ENCODE measurements at places on chromosomes 6 and 20.

- no peak for DNase-seq
Observed at GRCh38 chr6:40341726-40342125, 245.4 kb downstream of the LRFN2 start.

DNA sequence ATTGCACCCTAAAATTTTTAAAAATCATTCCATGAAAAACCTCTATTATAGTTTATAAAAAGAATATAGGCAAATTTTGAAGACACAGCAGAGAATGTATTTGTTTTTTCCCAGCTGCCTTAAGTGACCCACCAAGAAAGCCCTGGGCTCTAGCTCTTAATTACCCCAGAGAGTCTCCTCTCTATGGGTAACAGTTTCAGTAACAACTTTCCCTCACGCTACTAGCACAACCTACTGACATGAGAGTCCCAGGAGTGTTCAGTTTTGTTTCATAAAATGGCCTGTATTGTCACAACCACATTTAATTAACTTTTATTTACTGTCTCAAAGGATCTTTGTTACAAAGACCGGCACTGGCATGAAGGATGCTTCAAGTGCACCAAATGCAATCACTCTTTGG is 41.5 kb downstream of the FHL5 start:
- no peak for DNase-seq

DNA sequence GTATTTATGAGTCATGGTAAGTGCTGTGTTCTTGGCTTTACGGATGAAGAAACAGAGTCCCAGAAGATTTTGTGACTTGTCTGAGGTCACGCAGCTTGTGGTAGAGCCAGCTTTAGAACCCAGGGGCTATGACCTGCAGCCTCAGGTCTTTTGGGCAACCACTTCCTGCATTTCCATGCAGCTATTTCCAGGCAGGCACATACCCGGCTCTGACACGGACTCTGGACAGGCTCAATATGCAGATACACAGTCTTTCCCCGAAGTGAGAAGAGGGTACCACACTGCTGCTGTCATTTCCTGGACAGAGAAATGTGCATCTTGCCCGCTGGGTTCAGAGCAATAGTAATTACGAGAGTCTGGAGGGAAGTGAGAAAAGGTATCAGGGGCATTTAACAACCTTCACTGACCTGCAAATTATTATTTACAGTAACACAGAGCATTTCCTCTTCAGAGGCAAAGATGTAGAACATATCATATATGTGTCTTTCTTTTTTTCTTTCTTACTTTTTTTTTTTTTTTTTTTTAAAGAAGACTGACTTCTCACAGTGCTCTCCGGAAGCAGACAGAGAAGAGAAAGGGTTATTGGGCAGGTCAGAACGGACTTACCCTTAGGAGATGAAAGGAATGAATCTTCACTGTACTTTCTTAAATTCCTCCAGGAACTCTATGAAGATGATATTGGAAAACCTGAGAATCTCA is 185.1 kb downstream of the CLIC5 start:
- peak; percentile 18 for DNase-seq

DNA sequence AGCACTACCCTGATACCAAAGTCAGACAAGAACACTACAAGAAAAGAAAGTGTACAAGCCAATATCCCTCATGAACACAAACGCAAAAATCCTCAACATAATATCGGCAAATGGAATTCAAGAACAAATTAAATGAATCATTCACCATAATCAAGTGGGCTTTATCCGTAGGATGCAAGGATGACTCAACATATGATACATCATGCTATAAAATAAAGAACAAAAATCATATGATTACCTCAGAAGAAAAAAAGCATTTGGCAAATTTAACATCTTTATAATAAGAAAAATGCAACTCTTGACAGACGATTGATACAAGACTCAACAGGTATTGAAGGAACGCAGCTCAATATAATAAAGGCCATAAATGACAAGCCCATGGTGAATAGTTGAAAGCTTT is 843.9 kb downstream of the FRK start:
- DNase-seq = no peak

DNA sequence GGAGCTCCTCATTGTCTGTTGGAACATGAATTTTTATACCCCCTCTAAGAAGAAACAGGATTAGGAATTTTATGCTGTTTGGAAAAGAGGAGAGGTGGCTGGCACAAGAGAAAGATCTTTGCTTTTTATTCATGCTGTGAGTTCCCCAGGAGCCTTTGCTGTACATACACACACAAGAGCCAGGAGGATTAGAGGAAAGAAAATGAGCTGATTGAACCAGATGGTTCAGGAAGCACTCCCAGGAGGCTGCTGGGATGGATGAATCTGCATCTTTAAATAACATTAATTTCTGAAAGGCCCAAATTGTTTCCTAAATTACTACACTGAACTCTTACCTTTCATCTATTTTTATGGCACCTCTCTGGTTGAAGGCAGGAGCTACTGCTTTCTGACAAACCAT is 20.1 kb upstream of the TCP11 start:
- no peak for DNase-seq

- DNase-seq = peak; percentile 47
Observed at GRCh38 chr6:26363882-26364701, 906 bp upstream of the BTN3A2 start.

DNA sequence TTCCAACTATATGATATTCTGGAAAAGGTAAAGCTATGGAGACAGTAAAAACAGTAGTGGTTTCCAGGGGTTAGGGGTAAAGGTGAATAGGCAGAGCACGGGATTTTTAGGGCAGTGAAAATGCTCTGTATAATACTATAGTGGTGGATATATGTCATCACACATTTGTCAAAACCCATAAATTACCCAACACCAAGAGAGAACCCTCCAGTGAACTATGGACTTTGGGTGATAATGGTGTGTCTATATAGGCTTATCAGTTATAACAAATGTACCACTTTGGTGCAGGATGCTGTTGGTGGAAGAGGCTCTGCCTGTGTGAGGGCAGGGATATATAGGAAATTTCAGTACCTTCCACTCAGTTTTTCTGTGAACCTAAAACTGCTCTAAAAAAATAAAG is 149.9 kb downstream of the GPX5 start:
- DNase-seq = no peak

DNA sequence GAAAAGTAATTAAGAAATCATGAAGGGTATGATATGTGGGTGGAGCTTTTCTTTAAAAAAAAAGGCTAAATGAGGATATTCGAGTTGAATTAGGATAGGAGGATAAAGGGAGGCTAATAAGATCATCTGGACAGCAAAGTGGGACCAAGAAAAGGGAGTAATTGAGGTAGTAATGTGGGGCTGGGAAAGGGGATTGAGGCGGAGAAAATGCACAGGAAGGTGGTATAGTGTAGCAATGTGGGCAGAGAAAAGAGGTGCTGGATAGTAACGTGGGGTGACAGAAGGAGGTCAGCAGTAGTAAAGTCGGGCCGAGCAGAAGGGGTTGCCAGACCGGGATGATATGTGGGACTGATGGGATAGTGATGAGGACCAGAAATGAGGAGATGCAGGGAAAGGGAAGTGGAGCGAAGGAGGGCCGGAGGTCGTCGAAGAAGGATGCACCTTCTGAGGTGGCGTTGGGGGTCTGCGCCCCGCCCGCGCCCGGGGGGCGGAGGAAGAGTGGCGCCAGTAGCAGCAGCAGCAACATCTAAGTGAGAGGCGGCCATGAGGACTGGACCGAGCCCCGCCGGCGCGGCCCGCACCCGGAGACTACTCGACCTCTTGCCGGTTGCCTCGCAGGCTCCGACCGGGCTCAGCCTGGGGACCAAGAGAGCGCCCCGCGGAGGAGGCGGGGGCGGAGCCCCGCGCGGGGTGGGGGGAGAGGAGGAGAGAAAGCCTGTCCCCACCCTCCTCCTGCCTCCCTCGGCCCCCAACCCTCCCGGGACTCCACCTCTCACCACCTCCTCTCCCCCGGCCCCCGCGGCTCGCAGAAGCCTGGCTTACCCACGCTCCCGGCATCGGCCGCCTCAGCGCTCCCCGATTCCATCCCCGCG is 887 bp downstream of the GABBR1 start:
- peak; percentile 71 for DNase-seq

GRCh38 chr20:11769825-11770224 is 147.9 kb upstream of the BTBD3 start:
- peak; percentile 55 for DNase-seq

DNA sequence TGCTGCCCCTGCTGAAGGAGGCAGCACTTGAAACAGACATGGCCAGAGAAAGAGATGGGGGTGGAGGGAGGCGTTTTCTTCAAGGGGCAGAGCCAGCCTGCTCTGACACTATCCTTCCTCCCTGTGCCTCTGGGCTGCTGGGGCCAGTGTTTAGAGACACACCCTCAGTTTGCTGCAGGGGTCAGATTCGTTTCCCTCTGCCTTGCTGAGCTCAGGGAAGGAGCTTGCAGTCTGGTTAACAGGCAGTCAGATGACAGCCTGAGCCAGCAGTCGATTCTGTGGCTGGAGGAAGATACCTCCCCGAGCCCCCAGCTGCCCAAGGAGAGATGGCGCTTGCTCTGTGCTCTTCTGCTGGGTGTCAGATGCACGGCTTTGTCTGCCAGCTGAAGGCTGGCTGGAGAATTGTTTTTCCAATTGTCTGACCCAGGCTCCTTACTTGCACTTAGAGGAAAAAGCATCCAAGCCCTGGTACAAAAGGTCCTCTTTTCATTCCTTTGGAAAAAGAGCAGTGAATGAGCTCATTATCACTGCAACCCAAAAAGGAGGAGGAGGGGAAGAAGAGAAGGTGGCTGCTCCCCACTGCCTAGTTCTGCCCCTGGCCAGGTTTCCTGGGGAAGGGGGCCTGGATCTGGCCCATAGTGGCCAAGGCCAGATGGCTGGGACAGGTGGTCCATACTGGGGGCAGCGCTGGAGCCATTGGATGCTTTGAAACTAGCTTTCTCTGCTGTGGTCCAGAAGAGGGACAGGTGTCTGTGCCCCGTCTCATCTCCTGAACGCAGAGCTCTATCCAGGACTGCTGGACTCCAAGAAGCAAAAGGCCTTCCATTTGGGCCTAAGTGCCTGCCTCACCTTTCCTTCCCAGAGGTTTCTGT is 88.2 kb downstream of the TCP11 start:
- no peak for DNase-seq

GRCh38 chr6:81838031-81838430 is 85.5 kb upstream of the TENT5A start:
- no peak for DNase-seq

- DNase-seq = no peak
Observed at GRCh38 chr6:128239146-128239545, 281.3 kb downstream of the PTPRK start.

DNA sequence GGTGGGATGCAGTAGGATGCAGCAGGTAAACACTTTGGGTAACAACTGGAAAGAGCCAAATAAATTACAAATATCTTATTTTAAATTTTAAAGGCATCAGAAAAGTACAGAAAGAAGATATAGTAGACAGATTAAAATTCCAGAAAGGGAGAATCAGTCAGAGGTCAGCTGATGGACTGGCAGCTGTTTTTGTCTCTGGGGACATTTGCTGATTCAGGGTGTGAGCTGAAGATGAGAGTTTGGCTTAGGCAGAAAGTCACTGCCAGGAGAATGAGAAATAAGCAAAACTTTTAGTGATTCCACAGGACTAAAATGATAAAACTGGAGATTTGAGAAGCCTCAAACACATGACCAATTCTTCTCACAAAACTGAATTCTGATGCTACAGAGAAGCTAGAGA is 39.5 kb downstream of the AHI1 start:
- peak; percentile 39 for DNase-seq

GRCh38 chr20:5279661-5280060 is 37.1 kb downstream of the PROKR2 start:
- no peak for DNase-seq

DNA sequence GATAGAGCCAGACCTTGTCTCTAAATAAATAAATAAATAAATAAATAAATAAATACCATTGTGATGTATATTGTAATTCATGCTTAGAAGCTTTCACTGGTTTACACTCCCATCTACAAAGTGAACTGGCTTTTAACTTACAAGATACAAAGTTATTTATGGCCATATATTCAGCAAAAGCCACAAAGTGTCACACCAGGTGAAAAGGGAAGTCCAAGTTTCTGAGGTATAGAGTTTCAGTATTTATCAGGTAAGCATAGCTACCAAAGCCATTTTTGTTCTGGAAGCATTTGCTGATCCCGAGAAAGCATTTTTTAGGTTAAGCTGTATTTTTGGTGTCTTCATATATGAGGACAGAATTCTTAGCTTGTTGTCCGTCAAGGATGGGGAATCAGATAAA is 22.1 kb upstream of the PKIG start:
- no peak for DNase-seq

DNA sequence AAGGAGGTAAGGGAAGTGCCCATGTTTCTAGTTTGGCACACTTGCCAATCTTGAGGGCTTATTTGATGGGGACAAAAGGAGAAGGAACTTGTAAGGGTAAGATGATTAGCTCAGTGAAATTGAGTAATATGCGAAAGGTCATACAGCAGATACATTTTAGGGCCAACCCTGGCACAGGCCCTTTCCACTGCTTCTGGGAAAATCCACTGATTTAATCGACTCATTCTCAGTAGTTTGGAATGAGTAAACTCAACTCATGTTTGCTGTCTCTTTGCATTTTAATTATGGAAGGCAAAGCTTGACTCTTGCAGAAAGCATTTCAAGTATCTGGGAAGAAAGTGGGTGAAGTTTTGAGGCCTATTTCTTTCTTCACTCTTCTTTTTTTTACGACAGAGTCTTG is 20.0 kb downstream of the PHF20 start:
- DNase-seq = peak; percentile 84

- DNase-seq = peak; percentile 44
Observed at GRCh38 chr6:34284563-34285447, 36.0 kb upstream of the SMIM29 start.

All from fibroblast of skin of right quadriceps (primary cell).